Bronchial epithelial cell (primary cell): ENCODE measurements at places on chromosomes 12 and 14. TPM values are rescaled to one million over a fixed set of nuclear protein-coding genes. Genes with fewer than 3 reads are reported as not detected.

NKX2-8 gene
- total RNA-seq: 0.26 and 1.7 TPM in 2 replicates

PGF gene
- 52.1 and 56.6 TPM in 2 replicates for total RNA-seq

RTN1 gene
- total RNA-seq: not detected in 2 replicates

SERPINA4 gene
- total RNA-seq: not detected in 2 replicates

PAPLN gene
- 3.4 and 6.0 TPM in 2 replicates for total RNA-seq

TSPAN8 gene
- total RNA-seq: 0.26 TPM in 1 of 2 replicates, not detected in the other

KCTD10 gene
- total RNA-seq: 20.8 and 22.9 TPM in 2 replicates

ASCL1 gene
- total RNA-seq: not detected in 2 replicates

SOX5 gene
- under 0.01 TPM in 2 replicates for total RNA-seq

PPM1H gene
- total RNA-seq: 0.79 and 0.90 TPM in 2 replicates

PSME2 gene
- total RNA-seq: 26.9 and 37.5 TPM in 2 replicates

BIN2 gene
- total RNA-seq: under 0.01 TPM in 1 of 2 replicates, not detected in the other

CCDC38 gene
- 0.13 TPM in 1 of 2 replicates, not detected in the other for total RNA-seq

TSPAN19 gene
- total RNA-seq: under 0.01 TPM in 1 of 2 replicates, not detected in the other

LMNTD1 gene
- total RNA-seq: 0.13 TPM in 1 of 2 replicates, not detected in the other

CMA1 gene
- not detected in 2 replicates for total RNA-seq

KRT78 gene
- 5.3 and 17.0 TPM in 2 replicates for total RNA-seq

GALNT8 gene
- 0.13 TPM in 1 of 2 replicates, not detected in the other for total RNA-seq

INSM2 gene
- total RNA-seq: not detected in 2 replicates

DLST gene
- total RNA-seq: 48.2 and 58.5 TPM in 2 replicates

GPR68 gene
- total RNA-seq: 0.77 and 1.8 TPM in 2 replicates

AKAP3 gene
- total RNA-seq: 0.53 and 2.0 TPM in 2 replicates

MANSC4 gene
- not detected in 2 replicates for total RNA-seq

PLEKHD1 gene
- 0.26 TPM in 1 of 2 replicates, not detected in the other for total RNA-seq

CDKN3 gene
- total RNA-seq: 3.7 and 15.4 TPM in 2 replicates

DHRS2 gene
- total RNA-seq: not detected in 2 replicates

KLRG1 gene
- total RNA-seq: under 0.01 TPM in 1 of 2 replicates, not detected in the other

ANO4 gene
- 2.4 TPM in 2 replicates for total RNA-seq

POLE gene
- total RNA-seq: 10.5 and 18.3 TPM in 2 replicates

ACSM4 gene
- total RNA-seq: not detected in 2 replicates

CYP46A1 gene
- total RNA-seq: 0.13 TPM in 1 of 2 replicates, not detected in the other

CLEC6A gene
- under 0.01 TPM in 1 of 2 replicates, not detected in the other for total RNA-seq

ADAM21 gene
- total RNA-seq: under 0.01 and 0.13 TPM in 2 replicates

SSPN gene
- total RNA-seq: 0.26 and 0.38 TPM in 2 replicates

CACNA2D4 gene
- total RNA-seq: 0.13 TPM in 1 of 2 replicates, not detected in the other

WNT1 gene
- not detected in 2 replicates for total RNA-seq

DNAI7 gene
- total RNA-seq: 0.13 TPM in 1 of 2 replicates, not detected in the other

CLEC9A gene
- total RNA-seq: not detected in 2 replicates

C12orf54 gene
- 0.53 and 6.7 TPM in 2 replicates for total RNA-seq
